ENCODE measurements at places on chromosomes 1 and 21.
A peak's percentile ranks its signal among the peaks of the same experiment; 100 is the strongest.

GRCh38 chr1:205746757-205747412 lies 3.1 kb downstream of the NUCKS1 start:
- DNase-seq = no peak

DNA sequence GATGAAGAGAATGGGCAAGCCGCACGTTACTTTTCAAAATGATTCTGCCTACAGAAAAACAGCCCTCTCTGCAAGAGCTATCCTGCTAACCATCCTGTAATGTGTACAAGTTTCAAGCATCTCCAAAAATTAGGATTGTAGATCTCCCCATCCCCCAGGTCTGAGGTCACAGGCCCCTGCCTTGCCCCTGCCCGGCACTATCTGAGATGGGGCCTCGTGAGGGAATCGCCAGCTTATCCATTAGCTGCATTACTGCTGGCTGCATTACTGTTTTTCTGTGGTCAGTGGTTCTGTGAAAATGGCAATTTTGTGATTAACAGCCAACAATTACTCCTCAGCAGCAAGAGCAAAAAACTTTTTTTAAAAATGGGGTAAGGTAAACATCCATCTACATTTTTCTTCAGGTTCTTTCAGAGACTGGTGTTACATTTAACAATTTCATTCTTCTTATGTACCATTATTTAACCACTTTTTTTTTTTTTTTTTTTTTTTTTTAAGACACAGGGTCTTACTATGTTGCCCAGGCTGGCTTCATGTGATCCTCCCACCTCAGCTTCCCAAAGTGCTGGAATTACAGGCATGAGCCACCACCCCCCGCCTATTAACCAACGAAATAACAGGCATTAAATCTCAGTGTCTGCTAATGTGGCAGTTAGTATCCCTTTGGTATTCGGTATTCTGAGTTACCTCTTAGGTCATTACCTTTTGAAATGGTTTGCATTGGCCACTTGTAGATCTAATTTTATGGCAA lies 83.8 kb downstream of the MRPL37 start:
- DNase-seq = no peak

DNA sequence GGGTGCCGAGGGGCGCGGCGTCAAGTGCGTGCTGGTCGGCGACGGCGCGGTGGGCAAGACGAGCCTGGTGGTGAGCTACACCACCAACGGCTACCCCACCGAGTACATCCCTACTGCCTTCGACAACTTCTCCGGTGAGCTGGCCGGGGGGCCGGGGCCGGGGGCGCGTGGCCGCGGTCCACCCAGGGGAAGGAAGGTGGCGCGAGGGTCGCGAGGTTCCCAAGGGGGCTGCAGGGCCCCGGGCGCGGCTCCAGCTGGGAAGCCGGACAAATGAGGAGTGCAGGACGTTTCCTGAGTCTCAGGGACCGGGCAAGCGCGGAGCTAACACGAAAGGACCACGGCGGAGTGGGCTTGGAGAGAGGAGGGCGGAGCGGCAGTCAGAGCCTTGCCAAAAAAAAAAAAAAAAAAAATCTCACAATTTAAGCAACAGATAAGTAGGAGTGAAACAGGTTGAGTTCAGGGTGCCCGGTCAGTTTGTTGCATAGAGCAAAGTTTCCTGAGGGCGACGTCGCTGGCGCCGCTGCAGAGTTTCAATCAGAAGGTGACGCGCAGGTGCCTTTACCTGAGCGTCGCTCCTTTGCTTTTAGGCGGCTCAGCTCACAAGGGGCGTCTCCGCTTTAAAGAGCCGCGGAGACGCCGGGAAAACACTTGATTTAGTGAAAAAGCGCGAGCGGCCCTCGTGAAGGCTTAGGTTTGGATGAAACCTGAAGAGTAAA lies 750 bp downstream of the RHOU start:
- no peak for DNase-seq

DNA sequence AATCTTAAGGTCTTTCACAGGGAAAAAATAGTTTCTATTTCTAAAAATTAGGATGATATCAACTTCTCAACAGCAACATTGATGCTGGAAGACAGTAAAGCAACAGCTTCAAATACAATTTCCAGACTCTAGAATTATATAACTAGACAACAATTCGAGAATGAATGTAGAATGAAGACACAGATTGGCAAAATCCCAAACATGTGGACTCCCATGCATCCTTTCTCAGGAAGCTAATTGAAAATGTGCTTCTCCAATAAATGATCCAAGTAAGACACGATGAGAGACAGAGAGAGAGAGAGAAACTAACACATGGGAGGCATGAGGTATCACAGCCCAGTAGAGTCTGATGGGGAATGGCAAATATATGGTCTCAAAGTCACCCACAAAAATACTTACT lies 21.5 kb upstream of the SIM2 start:
- no peak for DNase-seq

DNA sequence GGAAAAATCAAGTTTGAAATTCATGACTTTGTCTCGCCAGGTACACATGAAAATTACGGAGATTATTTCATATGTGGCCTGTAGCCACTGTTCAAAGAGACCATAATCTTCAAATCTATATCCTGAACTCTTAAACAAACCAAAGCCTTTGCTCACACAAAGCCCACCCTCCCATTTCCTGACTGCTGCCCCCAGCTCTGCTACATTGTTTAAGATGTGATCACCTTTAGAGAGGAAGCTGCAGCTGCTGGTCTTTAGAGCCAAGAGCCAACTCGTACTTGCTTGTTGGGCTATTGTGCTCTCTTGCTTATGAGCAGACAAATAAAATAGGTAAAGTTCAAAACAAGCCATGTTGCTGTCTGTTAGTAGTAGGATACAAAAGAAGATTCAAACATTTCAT lies 71.9 kb downstream of the DTL start:
- DNase-seq = no peak

GRCh38 chr1:85865213-85865612 lies 157.0 kb upstream of the ZNHIT6 start:
- no peak for DNase-seq

- DNase-seq = no peak
Observed at GRCh38 chr1:236880209-236880608, 85.1 kb downstream of the MTR start.

GRCh38 chr1:33348676-33349080 lies 27.8 kb upstream of the A3GALT2 start:
- DNase-seq = peak; percentile 18

DNA sequence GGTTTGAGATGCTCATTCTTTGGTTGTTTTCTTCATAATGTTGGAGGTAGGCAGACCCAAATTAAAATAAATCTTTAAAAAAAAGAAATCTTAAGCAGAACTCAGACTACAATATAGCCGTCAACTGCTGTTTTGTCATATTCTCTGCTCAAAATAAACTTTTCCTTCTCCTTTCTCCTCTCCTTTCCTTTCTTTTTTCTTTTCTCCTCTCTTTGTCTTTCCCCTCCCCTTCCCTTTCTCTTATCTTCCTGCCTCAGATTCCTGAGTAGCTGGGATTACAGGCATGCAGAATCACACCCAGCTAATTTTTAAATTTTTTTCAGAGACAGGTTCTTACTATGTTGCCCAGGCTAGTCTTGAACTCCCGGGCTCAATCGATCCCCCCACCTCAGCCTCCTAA lies 24.8 kb upstream of the MTF1 start:
- DNase-seq = no peak

- DNase-seq = no peak
Observed at GRCh38 chr21:34133392-34133791, 60.0 kb downstream of the MRPS6 start.

DNA sequence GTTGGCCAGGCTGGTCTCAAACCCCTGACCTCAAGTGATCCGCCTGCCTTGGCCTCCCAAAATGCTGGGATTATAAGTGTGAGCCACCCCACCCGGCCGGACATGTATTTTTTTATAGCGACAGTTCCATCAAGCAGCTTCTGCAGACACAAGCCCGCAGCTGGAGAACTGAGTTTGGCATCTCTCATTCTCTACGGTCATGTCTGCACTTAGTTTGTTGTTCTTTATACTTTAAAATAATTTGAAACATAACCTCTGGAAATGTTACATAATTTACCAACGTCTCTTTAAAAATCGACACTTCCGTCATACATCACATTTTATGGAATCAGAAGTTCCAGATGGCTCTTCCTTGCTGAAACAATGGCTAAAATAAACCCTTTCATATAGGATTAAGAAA lies 183.6 kb downstream of the DYRK1A start:
- DNase-seq = no peak

- DNase-seq = no peak
Observed at GRCh38 chr1:228852511-228853088, 117.3 kb downstream of the RHOU start.

DNA sequence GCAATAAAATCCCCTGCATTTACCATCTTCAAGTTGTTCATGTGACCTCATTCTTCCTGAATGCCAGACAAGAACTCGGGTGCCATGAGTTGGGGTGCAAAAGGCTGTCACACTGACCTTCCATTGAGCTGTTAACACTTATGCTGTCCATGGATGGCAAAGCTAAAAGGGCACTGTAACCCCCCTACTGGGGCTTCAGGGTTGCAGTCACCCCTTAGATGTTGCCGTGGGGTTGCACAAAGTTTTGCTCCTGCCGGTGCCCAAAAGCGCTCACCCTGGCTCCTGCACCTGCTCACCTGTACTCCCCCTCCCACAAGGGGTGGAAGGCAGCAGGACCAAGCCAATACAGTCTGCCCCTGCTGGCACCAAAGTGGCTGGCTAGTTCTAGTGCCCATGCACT lies 208.2 kb downstream of the RHOU start:
- no peak for DNase-seq

DNA sequence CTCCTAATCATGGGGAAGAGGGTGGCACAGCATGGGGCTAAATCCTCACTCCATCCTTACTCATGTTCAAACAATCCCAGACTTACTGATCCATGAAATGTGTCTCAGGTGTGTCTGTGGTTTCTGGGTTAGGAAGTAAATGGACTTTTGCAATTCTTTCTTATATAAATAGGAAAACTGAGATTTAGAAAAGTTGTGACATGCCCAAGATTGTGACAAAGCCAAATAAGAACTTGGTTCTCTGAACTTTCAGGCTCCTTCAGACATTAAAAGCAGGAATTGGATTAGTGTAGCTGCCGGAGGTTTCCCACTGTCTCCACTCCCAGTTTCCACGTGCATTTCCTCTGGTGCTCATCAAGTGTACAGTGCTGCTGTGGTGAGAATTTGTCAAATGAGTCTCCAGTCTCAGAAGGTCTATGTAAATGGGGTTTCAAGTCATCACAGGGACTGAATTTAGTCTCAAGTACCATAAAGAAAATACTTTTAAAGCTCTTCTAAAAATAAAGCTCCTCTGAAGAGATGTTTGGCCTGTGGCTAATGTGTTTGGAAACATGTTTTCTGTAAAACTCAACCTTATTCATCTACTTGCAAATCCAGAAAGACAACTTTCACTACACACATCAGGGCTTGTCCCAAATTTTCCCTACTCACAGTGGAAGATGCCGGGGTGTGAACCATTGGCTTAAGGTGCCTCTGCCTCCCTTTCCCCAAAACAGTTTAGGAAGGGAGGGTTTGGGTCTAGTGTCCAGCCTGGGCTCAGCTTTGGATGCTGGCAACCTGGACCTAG lies 115.2 kb downstream of the NGF start:
- DNase-seq = no peak

- DNase-seq = no peak
Observed at GRCh38 chr1:53929246-53929960, 16.1 kb downstream of the IFT25 start.

- no peak for DNase-seq
Observed at GRCh38 chr1:114219172-114219868, 65.7 kb upstream of the SYT6 start.

DNA sequence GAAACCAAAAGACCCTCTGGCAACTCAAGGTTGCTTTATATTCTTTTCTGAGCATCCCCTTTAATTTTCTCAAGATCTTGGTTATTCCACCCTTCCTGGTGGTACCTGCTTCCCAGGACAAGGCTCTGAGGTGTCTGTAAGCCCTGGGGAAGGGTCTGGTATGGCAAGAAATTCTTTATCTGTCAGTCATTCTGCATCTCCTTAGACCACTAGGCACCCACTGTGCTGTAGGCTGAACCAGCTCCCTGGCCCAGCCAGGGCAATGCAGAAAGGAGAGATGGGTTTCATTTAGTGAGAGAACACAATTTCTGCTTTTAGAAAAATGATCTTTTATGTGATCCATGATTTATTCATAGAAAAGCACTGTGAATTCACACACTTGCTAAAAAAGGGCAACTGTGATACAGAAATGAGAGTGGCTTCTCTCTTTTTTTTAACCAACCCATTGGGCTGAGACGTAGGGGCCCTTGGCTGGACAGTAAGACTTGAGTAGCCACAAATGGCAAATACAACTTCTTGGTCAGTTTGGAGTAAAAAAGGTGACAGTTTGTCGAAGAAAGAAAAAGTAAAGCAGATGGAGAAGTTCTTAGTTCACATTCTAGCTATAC lies 4.1 kb downstream of the UROD start:
- no peak for DNase-seq

GRCh38 chr1:37478890-37479254 lies 4.5 kb downstream of the ZC3H12A start:
- DNase-seq = peak; percentile 49

DNA sequence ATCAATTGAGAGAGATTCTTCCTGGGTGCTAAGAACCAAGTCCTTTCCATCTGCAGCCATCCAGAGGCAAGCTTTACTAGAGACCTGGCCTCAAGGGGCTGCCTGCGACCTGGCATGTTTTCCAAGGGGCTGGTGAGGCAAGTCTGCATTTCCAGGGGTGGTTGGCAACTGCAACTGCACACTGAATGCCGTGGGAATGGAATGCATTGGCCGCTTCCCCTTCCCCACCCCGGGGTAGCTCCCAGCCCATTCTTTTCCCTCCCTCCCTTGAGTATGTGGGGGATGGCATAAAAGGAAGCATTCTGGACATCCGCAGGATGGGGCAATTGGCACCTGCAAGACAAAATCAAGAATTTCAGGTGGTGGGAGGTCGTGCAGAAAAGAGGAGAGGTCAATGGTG lies 155.1 kb downstream of the IGSF21 start:
- no peak for DNase-seq

- DNase-seq = no peak
Observed at GRCh38 chr1:158285756-158286241, 3.9 kb upstream of the CD1C start.

DNA sequence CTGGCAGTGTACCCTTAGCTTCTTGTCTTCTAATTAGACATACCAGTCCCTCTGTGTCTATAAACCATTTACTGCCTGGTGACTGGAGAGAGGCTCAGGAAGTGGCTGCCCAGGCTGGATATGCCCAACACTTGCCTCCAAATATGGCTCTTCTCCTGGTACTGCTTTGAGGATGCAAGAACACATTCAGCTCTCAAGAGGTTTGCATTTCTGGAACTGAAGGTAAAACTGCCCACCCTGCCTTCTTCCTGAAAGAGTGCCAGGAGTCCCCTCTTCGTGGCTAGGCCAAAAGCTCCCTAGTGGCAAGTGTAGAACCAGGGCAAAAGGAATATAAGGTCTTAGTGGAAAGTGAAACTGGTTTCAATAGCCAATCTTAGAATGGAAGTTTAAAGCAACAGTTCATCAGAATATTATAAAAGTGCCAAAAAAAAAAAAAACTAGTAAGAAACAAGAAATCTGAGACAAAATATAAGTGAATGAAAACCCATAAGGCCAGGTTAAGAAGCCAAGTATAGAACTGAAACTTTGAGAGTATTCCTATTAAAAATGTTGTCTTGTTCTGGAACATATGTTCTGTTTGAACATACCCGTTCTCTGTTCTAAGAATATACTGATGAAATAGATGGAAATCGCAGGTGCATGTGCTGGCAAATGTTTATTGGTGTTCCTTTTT lies 77.2 kb upstream of the CTTNBP2NL start:
- DNase-seq = no peak
